ENCODE measurements at places on chromosomes 11 and 22.

DNA sequence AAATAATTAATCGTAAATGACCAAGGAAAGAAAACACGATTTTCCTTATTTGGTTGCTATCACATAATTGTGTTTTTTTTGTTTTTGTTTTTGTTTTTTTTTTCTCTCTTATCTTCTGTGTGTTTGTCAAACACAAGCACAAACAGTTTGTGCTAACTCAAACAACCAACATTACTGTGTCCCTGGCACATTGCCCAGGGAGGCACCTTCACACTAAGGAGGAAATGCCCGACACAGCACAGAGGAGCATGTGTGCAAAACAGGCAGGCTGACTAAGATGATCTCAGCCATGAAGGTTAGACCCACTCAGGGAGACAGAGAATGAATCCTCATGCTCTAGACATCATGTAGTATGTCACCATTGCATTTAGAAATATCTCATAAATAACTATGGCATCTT, 130.1 kb downstream of the SOX6 start:
- no peak for DNase-seq

GRCh38 chr11:76658651-76659650, 11.6 kb downstream of the LRRC32 start:
- no peak for DNase-seq

DNA sequence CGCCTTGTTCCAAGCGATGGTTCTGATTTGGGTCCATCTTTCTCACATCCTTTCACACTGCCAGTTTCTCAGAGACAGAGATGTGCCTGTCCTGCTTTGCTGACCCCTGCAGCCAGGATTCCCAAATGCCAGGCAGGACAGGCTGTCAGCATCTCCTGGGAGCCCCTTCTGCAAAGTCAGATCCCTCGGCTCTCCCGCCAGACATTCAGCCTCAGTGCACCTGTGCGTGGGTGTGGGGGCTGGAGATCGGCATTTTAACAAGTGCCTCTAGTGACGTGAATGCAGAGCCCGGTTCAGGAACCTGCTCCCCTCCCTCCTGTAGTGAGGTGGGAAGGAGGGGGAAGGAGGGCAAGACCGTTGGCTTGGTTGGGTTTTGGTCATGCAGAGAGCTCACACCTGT, 108.9 kb upstream of the FGF3 start:
- no peak for DNase-seq

- DNase-seq: no peak
Measured at GRCh38 chr11:11620173-11620920, 1.5 kb downstream of the GALNT18 start.

DNA sequence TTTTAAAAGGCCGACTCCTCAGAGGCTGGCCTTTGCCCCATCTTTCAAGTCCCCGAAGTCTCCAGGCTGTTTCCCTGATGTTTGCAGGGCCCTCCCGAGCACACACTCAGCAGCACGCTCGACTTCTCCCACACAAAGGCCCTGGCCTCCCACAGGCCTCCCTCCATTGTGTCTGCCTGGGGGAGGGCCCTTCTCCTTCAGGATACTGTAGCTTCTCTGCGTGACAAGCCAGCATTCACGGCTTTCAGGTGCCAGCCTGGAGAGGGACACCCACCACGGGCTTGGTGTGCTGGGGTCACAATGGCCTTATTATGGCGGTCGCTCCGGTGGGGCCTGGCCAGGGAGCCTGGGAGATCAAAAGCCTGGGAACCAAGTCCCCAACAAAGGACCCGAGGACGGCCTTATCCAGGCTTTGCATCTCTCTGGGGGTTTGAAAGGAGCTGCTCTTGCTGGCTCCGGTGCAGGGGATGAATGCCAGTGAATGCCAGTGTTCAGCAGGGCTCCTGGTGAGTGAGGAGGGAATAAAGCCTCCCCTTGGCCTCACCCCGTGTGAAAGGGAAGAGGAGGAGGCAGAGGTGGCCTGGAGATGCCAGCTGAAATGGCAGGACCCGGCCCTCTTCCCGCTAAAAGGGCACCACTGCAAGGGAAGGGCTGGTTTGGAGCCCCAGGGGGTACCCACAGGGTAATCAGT, 55.0 kb downstream of the TRAF6 start:
- no peak for DNase-seq

- no peak for DNase-seq
Measured at GRCh38 chr22:49152939-49153770, 674.5 kb downstream of the BRD1 start.

GRCh38 chr11:116687458-116688201, 85.2 kb downstream of the BUD13 start:
- DNase-seq: no peak

- peak; percentile 29 for DNase-seq
Measured at GRCh38 chr11:75429902-75430713, 2.9 kb downstream of the KLHL35 start.

DNA sequence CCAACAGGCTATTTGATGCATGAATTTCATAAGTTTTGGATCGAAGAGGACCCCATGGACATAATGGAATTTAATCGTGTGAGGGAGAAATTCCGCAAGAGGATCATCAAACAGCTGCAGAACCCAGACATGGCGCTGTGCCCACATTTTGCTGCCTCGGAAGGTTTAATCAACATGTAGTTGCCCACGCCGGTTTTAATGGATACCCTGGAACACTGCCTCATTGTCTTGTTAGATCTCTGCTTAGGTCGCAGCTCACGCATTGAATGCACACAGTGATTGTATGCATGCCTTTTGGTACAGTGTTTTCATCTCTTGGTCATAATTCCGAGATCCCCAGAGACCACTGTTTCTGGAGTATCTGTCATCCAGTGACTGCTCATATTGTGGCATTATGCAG, 46.8 kb downstream of the SLN start:
- DNase-seq: no peak

- no peak for DNase-seq
Measured at GRCh38 chr11:126833065-126833464, 167.5 kb downstream of the KIRREL3 start.

GRCh38 chr11:114651145-114651718, 27.1 kb upstream of the NXPE2 start:
- DNase-seq: no peak

DNA sequence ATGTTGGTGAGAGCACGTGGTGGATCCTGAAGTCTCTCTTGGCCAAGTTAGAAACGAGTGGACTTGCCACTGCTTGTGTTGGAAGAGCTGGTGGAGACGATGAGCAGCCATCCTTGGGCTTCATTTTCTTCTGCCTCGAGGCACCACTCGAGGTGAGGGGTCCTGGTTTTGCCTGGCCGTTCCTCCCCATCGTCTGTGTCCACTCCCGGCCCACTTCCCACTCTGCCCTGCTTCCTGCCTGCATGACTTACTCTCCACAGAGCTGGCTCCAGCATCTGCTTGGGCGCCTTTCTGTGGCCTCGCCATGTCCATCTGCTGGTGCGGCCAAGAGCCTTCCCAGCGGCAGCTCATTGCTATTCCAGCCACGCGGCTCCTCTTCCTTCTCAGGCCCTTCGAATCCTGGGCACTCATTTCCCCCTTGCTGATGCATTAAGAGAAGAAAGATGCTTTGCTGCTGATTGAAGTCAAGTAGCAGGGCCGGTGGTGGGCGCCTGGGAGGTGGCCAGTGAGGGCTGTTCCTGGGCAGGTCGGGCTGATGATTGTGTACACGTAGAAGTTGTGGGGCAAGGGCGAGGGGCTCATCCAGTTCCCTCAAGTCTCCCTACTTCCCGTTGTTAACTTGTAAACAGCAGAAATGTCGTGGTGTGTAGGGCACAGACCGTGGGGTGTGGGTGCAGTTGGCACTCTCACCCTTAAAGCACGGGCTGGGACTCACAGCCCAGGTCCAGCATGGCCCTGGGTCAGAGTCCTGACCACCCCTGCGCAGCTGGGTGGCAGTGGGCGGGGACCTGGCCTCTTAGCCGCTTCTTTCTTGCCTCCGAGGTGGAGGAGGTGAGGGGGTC, 292.0 kb downstream of the TBC1D22A start:
- DNase-seq: no peak

GRCh38 chr22:30253205-30253852, 6.8 kb upstream of the LIF start:
- no peak for DNase-seq

- no peak for DNase-seq
Measured at GRCh38 chr22:40030026-40030757, 35.4 kb downstream of the FAM83F start.

- no peak for DNase-seq
Measured at GRCh38 chr11:67419325-67420049, 4.0 kb downstream of the CARNS1 start.

DNA sequence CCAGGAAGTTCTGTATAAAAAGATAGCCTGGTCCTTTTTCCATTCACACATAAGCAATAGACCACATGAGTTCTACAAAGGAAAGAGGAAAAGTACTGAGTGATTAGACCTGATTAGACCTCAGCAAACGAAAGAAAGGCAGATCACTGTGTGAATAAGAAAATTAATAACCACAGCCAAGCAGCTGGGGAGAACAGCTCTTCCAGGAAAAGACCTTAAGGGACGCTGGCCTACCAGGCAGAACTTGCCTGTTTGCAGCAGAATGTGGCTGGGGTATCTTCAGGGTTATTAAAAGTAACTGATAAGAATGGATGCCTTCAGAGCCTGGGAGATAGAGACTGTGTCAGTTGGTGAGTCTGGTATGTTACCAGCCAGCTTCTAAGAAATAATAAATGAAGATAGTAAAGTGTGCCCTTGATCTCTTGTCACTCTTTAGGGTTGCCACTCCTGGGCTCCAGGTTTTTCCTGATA, 172.9 kb downstream of the DBX1 start:
- no peak for DNase-seq

DNA sequence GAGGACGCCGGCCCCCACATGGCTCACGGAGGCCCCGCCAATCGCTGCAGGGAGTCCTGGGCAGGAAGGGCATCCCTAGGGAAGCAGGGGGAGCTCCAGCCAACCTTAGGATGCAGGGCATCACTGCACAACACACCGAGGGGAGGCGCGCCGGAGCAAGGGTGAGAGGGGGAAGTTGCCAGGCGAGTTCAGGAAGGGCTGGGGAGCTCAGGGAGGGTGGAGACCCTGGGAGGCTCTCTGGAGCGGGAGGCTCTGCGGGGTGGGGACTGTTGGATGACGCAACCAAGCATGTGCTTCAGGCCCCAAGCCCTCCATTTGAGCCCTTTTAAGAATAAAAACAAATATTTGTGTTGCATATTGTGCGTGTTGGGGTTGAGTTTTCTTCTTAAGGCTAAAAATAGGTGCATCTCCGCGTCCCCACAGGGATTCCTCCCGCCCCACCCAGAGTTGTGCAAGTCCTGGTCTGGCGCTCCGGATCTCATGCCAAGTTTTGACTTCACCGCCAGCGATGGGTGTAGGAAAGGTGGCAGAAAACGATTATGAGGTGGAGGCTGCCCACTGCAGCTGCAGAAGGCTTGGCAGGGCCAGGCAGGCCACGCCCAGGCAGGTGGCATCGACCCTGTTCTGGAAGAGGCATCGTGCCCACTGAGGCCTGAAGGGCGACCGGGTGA, 65.2 kb downstream of the WNT7B start:
- no peak for DNase-seq

DNA sequence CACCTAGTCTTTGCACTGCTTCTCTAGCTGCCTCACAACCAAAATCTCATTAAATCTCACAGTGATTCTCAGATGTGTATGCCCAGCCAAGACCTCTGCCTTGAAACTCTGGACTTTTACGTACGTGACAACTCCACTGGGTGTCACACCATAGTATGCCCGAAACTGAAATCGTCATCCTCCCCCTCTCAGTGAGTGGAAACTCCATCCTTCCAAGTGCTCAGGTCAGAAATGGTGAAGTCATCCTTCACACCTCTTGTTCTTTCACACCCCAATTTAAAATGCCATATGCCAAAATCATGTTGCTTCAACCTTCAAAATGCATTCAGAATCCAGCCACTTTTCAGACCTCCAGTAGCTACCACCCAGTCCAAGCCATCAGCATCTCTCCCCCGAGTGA, 42.5 kb downstream of the SFI1 start:
- no peak for DNase-seq

DNA sequence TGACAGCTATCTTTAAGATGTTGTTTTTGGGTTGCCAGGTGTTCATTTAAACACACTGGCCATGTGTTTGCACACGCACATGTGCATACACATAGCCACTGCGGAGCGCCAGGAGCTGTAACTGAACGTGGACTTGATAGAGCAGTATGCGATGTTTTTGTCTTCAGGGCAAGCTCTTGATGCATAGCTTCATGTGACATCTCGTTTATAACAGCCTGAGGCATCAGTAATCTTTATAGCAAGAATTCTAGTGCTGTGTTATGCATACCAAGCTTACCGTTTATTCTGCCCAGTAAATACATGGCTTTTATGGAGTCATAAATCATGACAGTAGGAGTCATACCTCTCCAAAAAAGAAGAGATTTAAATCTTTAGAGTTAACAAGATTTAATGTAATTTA, 87.0 kb downstream of the ATXN10 start:
- no peak for DNase-seq

GRCh38 chr11:32433914-32434355, 1.4 kb downstream of the WT1 start:
- DNase-seq: no peak

DNA sequence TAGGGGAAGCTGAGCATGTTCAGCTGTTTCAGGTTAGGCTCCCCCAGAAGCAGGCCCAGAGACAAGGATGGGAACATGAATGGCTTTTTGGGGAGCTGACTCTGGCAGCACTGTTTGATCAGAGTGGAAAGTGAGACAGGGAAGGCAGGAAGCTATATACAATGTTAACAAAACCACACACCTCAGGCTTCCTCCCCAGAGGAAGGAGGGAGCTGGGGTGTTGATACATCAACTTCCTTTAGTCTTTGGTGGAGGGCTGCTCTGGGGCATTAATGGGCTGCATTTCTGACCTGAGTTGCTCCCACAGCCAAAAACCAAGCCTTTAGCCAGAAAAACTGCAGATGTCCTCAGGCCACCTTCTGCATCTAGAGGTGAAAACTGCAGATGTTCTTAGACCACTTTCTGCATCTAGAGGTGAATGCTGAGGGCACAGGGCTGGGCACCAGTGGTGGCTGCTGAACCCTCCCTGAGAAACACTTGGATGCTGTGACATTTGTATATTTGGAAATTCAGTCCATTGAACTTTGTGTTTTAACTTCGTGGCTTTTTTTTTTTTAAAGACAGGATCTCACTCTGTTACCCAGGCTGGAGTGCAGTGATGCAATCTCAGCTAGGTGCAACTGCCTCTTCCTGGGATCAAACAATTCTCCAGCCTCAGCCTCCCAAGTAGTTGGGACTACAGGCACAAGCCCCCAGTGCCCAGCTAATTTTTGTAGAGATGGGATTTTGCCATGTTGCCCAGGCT, 49.9 kb downstream of the KIAA1671 start:
- DNase-seq: no peak

- DNase-seq: no peak
Measured at GRCh38 chr22:37972527-37972926, 11.8 kb downstream of the SOX10 start.

DNA sequence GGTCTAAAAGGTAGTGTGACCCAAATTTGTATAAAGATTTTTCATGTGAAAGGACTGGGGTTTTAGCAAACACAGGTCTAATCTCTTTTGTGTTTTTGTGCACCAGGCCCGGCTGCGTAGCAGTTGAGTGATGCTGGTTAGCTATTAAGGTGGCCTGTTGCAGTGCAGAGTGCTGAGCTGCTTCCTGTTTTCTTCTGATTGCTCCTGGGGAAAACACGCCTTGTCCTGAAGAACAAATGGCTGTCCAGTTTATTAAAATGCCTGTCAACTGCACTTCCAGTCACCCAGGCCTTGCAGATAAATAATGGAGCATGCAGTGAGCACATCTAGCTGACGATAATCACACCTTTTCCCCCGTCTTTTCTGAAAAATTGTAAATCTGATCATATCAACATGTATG, 1.8 kb downstream of the SRSF8 start:
- DNase-seq: peak; percentile 62
